ENCODE measurements at places on chromosomes 1 and 21.

- no peak for DNase-seq
Observed at GRCh38 chr1:241639623-241640148, 483 bp downstream of the CHML start.

GRCh38 chr1:206422525-206422924 lies 47.8 kb upstream of the IKBKE start:
- no peak for DNase-seq

DNA sequence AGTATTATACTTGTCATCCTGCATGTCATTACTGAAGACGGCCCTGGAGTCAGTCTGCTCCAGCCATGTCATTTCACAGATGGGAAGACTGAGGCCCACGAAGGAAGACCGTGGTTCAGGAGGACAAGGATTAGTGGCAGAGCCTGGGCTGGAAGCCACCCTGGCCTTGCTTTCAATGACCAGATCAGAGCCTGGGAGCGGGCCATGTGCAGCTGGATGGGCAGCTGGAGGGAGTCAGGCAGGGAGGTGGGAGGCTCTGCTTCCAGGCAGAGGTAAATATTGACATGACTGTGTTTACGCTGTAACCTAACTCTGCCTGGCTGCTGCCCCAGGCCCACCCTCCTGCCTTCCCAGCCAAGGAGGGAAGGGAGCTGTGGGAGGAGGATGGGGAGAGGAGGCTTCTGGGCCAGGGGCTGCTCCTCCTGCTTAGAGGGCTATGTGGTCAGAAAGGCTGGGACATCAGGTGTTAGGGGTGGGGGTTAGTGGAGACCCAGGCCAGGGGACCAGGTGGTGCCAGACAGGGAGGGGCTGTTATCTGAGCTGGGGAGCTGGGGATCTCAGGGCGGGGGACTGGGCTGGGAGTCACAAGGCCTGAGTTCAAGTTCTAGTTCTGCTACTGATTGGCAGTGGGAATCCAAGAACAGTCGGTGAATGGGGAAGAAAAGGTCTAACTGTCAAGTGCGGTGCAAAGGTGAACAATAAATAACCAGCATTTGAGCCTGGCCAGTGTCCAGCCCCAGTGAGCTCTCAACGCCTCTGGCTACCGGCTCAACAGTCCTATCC lies 48.5 kb upstream of the ECE1 start:
- no peak for DNase-seq

GRCh38 chr1:27496604-27497155 lies 6.7 kb upstream of the WASF2 start:
- no peak for DNase-seq

DNA sequence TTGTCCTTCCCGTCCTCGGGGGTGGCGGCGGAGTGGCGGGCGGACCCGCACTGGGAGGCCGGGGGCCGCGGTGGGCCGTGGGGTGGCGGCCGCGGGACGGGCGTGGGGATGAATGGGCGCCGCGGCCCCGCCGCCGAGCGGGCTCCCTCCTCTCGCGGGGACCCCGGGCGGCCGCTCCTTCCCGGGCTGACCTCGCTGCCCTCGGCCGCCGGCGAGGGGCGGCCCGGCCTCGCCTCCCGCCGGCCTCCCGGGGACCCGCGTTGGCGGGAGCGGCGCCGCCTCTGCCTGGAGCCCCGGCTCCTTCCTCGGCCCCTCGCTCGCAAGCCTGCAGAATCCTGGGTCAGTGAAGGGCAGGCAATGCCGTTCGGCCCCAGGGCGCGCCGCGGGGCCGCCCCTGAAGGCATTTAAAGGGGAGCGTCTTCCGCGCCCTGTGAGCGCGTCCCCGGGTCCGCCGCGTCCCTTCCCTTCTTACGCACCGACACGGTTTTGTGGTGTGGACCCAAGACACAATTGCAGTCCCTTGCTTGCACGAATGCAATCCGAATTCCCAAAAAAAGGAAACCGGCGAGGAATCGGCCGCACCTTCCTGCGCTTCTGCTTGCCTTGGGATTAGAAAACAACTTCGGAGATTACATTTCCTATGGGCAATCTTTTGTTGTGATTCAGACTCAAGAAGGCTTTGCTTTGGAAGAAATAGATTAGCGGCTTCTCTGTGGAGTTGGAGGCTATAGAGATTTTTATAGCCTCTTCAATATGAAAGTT lies 776 bp downstream of the ITSN1 start:
- DNase-seq = no peak

DNA sequence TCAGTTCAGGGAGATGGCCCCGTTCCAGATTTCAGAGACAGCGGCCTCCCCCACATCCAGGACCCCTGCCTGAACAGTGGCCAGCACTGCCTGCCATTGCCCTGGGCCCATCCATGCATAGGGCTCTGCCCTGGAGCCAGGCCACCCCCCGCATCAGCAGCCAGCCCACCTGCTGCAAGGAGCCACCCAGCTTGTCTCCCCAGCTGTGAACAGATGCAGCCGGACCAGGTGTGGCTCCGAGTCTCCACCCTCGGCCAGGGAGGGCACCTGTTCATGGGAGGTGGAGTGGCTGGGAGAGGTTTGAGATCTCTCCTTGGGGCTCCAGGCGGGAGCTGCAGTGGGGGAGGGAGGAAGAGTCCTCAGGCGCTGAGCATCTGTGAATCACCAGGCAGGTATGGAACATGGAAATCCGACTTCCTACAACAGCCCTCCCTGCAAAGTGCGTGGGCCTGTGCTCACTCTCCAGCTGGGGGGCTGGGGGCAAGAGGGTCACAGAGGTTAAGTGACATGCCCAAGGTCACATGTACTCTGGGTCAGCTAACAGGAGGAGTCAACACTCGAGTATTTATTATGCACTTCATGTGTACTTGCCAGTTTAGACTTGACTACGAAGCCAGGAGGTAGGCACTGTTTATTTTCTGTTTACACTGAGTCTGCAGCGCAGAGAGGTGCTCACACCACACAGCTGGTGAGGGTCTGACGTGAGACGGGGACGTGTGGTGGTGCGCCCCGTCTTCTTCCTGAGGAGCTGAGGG lies 4.8 kb upstream of the HES5 start:
- no peak for DNase-seq

DNA sequence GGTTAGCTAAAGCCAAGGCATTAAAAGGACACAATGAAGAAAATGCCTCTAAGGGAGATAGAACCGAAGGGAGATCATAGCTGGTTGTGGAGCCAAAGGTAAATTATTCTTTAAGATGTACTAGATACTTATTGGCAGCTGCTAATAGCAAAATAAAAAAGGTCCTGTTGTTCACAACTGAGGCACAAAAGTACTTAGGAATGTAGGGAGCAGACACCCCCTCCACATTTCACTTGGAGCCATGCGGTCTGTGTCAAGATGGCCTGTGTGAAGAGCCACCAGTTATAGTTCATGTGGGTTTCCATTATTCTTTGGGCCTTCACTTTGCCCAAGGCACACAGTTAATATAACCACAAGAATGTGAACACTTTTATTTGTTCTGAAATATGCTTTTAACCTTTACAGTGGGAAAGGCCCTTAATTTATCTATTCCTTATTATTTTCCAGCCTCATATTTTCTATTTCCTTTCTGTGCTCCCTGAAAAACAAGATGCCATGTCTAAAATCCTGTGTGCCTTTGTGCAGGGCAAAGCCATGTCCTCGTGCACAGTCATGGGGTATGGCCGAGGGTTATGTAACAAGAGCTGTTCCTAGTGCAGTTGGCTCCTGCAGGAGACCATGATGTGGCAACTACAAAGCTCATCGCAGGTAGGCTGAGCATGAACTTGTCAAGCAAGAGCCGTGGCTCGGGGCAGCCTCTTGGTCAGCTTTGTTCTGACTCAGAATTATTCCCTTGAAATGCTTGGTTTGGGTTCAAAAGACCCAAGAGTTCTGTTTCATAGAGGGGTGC lies 16.2 kb upstream of the WDR26 start:
- no peak for DNase-seq

DNA sequence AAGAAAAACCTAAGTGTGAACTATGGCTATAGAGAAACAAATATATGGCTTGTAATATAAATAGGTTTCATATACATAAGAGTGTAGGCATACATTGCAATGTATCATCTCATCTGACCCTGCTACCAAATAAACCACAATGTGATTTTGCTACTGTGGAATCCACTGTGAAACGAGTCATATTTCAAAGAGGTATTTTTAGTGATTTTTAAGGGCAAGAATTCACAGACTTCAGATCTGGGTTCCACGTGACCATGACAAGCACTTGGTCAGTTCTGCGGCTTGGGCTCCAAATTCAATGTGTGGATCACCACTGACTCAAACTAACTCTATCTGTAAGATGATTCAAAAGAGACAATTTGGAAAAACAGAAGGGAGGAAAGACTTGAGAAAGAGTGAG lies 147.0 kb upstream of the ERG start:
- no peak for DNase-seq

DNA sequence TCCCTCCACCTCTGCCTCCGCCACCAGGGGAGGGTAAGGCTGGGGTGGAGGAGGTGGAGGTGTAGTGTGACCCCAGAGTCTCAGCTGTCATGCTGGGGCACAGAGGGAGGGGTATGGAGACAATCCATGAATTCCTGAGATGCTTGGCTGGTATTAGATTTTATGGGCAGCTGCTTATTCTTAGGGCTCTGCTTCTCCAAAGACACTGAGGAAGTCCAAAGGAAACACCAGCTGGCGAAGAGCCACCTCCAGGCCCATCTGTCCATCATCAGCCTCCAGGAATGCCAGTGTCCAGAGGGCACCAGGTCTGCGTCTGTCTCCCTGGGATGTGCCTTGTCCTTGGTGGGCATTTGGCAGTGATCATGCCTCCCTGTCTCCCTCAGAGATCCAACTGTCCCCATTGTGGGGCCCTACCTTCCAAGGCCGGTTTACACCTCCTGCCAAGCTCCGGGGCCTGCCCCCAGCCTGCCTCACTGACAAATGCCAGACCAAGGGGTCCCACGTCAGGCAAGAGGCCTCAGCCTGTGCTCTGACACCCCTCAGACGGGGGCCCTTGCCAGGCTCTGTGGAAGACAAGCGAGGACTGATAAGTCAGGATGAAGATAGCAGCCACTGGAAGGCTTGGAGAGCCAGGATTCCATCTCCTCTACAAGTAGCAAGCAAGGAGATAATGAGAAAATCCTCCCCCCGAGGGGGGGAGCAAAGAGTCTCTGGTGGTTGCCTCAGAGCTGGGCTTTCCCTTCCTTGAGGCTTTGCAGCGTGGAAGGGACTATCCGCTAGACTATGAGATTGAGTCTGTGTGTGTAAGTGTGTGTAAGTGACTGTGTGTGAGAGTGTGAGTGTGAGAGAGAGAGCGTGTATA lies 1.6 kb downstream of the TNNI1 start:
- DNase-seq = no peak

- no peak for DNase-seq
Observed at GRCh38 chr1:199109160-199109559, 470.3 kb downstream of the PTPRC start.

Data from NCI-H524 treated with DMSO at 0.1 percent for 48 hours (cell line).